Brain pericyte (primary cell): ENCODE measurements at places on chromosomes 5 and 9.
A peak's percentile ranks its signal among the peaks of the same experiment; 100 is the strongest.

DNA sequence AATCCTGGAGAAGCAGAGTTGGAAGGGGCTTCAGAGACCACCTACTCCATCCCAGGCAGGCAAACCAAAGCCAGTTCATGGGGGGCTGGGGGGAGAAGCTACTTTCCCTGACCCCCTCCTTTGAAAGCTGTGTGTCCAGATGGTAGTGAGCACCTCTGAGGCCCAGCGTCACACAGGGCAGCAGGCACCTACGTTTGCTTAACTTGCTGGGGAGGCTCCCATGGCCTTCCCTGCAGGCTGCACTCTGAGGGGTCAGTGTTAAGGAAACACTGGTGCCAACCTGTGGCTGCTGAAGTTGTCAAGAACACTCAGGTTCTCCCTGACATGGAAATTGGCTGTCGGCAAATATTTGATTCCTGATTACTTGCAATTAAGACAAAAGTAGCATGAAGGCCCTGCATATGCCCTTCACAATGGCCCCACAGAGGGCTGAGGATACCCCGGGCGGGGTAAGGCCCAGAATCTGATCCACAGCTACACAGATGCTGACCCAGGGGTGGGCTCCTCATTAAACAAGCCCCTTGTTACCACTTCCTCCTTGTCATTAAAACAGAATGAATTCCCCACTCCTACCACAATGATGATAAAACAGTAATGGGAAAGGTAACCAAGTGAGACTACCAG, 208.5 kb downstream of the FSTL4 start:
- no peak for DNase-seq

- DNase-seq = no peak
Measured at GRCh38 chr9:100277166-100277979, 75.4 kb downstream of the TEX10 start.

DNA sequence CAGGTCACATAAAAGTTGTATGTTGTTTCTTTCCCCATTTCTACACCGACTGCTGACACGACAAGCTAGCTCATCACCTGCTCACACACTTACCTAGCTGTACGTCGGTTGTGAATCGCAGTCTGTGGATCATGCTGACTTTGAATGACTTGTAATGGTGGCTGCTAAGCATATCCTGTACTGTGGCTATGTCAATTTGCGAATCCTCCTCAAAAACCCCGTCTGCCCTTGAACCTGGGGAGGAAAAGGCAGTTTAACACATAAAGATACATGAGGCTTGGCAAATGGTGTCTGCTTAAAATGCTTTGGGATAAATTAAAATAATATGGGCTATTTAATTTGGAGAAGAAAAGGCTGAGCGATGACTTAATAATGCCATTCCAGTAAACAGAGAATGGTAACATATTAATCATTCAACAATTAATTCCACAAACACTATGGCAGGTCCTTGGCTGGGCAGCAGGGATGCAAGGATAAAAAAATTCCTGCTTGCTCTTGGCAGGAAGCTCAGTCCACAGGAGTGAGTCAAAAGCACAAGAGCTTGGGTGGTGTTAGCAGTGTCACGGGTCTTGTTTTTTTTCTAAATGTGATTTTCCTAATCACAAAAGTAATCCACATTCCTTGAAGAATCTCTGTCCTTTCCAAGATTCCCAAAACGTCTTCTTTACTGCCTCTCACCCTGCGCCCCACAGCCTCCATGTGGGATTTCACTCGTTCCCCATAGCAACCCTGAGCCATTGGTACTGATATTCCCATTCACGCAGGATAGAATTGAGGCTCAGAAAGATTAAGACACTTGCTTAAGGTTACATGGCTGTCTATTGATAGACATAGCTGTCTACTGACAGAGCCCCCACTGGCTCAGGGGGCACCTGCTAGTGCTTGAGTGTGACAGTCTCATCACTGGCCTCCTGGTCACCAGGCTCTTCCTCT, 222.4 kb downstream of the MAPKAP1 start:
- no peak for DNase-seq

GRCh38 chr9:73411494-73411893, 259.8 kb downstream of the ANXA1 start:
- DNase-seq = no peak

GRCh38 chr5:155844542-155844941, 482.4 kb upstream of the SGCD start:
- DNase-seq = no peak

DNA sequence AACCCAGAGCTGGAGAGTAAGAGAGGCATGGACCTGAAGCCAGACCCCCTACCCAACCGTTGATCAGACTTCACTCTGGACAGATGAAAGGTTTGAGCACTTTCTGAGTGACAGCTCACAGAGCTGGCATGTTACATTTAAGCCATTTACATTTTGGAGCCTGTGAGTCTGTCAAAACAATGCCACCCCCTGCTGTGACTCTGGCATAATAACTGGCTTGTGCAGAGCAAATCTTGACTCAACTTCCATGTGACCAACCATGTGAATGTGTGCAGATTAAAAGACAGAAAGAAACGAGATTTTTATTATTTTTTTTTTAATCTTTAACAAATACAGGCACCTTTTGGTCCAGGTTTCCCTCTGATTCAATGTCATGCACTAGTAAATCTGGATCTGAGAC, 48.5 kb downstream of the MFAP3 start:
- DNase-seq = peak; percentile 38

GRCh38 chr5:176133289-176133870, 104.8 kb upstream of the SIMC1 start:
- no peak for DNase-seq

- peak; percentile 50 for DNase-seq
Measured at GRCh38 chr9:72524820-72525540, 3.6 kb downstream of the TMC1 start.

DNA sequence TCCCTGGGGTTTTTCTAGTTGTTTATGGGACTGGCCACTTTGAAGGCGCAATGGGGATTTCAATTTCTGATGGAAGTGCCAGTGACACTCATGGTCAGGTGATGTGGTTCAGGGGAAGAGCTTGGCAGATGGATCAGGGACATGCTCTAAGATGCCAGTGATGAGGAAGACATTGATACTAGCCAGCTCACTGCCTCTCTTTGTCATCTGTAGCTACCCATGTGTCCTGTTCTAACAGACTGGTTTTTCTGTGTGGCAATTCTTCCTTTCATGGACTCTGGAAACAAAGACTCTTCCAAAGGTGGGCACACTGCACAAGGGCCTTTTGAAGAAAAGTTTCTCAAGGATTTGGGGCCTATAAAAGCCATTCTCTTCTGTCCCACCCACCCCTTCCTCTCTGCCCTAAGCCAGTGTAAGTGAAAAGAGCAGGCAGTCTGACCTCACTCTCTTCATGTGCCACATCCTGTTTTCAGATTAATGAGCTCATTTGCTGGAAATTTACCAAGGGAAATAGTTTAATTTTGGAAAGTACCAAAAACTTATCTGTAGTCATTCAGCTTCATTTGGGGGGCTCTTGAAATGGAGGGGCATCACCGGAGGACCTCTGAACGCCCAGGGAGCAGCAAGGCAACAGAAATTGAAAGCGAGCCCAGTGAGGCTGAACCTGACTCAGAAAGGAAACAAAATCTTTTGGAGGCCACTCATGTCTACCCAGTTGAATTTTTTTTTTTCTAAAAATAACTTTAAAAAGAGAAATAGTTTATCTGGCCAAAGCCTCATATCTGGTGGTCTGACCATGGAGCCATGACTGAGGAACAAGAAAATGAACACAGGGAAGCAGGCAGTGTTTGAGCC, 4.9 kb upstream of the TRAF1 start:
- no peak for DNase-seq

- DNase-seq = no peak
Measured at GRCh38 chr5:39369123-39369815, 5.0 kb upstream of the C9 start.

DNA sequence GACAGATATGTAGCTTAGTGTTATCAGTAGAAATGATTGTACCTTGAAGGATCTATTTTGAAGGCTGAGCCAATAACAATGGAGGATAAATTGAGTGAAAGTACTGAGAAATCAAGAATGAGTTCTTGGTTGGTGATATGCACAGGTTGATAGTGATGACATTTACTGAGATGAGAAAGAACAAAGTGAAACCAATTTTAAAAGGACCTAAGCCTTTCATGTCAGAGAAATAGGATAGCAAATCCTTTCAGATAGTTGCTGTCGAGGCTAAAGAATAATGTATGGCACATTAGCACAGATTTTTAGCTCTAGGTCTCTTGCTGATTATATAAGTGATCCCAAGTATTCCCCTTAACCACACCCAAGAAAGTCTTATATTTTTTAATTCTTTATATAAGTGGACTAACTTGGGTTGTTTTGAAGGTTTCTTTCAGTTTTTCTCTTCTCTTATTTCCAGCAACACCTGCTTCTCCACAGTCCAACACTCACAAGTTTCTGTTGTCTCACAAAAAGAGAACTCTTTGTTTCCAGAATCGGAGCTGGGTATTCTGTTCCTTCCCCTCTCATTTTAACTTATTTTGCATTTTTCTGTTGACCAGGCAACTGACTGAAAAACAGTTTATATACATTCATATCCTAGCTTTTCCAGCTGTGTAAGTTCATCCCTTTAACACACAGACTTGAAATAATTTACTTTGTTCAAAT, 286.9 kb upstream of the ATP10B start:
- DNase-seq = no peak

DNA sequence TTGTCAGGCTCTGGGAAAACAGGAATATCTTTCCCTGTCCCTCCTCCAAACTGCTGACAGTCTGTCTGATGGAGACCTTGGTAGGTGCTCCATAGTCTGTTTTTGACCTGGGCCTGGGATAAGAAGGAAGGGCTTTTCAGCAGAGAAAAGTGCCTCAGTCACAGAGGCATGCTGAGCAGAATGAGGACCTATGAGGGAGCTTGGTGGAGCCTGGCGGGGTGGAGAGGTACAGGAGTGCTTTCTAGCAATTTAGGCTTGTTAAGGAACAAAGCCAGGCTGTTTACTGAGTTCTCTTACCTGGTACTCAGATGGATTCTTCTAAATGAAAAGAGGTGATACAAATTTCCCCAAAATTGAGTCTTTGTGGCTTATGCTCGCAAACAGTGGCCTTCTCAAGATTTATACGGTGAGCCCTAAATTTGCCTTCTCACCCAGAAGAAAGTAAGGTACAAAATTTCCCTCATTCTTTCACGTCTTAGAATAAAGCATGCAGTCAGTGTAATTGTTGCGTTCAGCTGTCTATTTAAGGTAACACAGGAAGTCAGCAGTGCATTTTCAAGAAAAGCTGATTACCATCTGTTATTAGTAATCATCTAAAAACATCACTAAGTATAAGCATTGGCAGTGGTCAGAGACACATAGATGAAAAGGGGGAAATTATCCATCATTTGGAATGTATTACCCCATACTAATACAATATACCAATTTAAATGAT, 28.6 kb upstream of the IL13 start:
- DNase-seq = no peak

DNA sequence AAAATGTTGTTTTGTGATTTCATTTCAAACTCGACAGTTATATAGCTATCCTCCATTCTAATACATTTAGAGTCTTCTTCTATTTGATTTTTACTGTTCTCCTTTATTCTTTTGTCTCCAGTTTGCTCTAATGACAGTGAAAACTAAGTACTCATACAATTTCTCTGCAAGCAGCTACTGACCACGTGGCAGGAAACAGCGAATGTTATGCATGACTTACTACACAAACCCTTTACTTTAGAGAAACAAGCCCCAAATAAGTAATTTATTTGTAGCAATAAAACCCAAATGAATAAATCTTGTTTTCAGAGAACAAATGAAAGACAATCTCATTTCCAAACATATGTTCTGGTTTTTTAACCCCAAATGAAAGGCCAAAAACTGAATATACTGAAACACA, 41.9 kb downstream of the CDH6 start:
- no peak for DNase-seq

- DNase-seq = no peak
Measured at GRCh38 chr9:98432134-98432533, 176.7 kb upstream of the TBC1D2 start.

DNA sequence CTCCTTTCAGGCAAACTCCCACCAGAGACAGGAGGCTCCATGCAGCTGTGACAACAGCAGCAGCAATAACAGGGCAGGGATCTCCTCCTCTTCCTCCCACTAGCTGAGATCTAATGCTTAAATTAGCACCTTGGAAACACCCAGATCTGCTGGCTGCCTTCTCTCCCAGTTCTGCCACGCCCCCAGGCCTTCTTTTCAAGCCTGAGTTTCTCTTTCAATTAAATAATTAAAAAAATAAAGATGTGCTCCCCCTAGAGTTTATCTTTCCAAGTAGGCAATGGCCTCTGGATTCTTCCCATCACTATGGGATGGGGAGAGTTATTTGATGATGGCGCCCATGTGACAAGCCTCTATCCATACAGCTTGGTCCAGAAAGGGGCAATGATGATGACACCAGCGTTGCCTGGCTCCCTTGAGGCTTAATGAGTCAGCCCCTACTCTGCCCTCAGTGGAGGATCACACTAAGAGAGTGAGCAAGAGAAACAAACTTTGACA, 3.8 kb downstream of the FAM219A start:
- no peak for DNase-seq

- DNase-seq = no peak
Measured at GRCh38 chr5:124554746-124555578, 191.5 kb downstream of the ZNF608 start.

DNA sequence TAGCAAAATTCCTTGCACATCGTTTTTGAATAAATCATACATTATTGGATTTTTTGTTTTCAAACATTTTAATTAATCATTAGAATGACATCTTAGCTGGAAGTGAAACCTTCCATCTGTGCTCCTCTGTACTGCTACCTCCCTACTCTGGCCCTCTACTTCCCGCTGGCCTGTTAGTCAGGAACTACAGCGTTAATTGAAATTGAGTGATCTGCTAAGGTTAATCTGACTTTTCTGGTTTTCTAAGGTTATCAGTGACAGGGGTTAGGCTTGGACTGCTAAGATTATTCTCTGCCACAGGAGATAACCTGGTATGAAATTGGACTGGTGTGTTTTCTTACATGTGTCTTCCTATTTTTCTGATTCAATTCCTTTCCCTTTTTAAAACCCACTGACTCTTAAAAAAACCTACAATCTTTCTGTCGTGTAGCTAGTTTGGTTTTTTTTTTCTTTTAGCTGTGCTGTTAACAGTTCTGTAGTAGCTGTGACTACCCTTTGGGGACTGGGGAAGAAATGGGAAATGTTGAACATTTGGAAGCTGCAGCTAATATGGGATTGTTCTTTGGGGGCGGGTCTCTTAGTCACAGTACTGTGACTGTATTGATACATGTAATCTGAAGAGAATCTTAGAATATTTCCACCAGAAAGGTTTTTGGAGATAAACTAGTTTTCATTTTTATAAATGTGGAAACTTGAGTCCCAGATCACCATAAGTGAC, 4.6 kb downstream of the KIF2A start:
- no peak for DNase-seq

DNA sequence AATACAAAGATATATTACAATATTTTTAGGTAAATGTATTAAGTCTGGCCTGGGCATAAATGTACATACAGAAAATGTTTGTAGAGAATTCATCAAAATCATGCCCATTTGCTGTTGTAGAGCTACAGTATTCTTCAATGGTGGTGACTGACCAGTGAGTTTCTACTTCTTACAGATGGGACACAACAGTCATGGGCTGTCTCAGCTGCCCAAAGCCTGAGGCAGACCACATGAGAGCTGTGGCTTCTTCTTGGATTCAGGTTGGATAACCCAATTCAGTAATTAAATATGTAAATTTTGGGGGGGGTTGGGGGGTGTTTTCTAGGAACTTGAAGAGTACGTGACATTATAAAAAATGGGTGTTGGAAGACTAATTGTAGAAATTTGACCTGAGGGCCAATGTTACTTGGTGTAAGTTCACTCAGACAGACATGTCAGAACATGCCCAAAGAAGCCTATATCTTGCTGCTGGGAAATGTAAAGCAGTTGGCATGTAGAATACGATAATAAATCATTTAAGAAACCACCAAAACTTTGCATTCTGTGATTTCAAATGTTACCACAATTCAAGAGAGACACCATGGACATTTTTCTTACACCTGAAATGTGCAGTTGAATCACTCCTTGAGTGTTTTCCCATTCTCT, 17.9 kb downstream of the STARD4 start:
- DNase-seq = no peak
